Muscle of leg (tissue), 16 donors: ENCODE measurements at places on chromosomes 7 and 10. TPM values are rescaled to one million over a fixed set of nuclear protein-coding genes. Genes with fewer than 3 reads are reported as not detected.

- H3K4me1 ChIP-seq, result peaks cover 11% of the 10 kb centered on the region
- H3K36me3 ChIP-seq, result no peaks in the 10 kb centered on the region
- DNase-seq, result peak; percentile 85
- no peaks in the 10 kb centered on the region for H3K27me3 ChIP-seq
Measured at GRCh38 chr7:102890292-102890970, 22.4 kb upstream of the LRRC17 start.

GRCh38 chr7:20076835-20077234 is 140.3 kb downstream of the MACC1 start:
- H3K4me3 ChIP-seq, result no peak overlapping the region
- no peaks in the 10 kb centered on the region for H3K4me1 ChIP-seq
- no peak for DNase-seq

C10orf105 gene
- total RNA-seq, result 0.09 TPM

STAG3 gene
- total RNA-seq, result 1.6 TPM

DNA sequence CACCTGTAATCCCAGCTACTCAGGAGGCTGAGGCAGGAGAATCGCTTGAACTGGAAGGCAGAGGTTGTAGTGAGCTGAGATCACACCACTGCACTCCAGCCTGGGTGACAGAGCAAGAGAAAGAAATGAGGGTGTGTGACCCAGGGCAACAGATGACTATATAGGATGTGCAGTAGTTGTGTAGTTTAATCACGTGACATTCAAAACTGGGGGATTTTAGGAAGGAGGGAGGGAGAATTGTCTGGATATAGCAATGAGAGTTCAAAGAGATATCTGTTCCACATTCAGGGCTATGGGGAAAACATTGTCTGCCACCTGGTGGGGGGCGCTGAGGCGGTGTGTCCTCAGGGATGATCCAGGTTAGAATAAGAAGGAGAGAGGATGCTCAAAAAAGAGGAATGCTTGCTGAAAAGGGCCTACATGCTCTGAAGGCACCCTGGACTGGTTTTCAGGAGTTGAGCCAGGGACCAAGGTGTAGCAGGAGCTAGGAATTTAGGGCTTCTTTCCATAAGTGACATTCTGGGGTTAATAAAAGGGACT is 7.8 kb upstream of the ZYX start:
- H3K36me3 ChIP-seq, result no peaks in the 10 kb centered on the region
- H3K27me3 ChIP-seq, result no peaks in the 10 kb centered on the region
- no peak overlapping the region for H3K4me3 ChIP-seq
- no peak overlapping the region for H3K27ac ChIP-seq

PON1 gene
- 0.31 TPM for total RNA-seq

GRCh38 chr10:72133517-72133916 is 45.2 kb upstream of the SPOCK2 start:
- DNase-seq, result peak; percentile 50
- no peaks in the 10 kb centered on the region for H3K4me1 ChIP-seq
- no peak overlapping the region for H3K4me3 ChIP-seq
- no peak overlapping the region for H3K27ac ChIP-seq

- no peak overlapping the region for H3K4me3 ChIP-seq
- DNase-seq, result no peak
- no peaks in the 10 kb centered on the region for H3K36me3 ChIP-seq
- H3K27ac ChIP-seq, result no peak overlapping the region
- no peaks in the 10 kb centered on the region for H3K4me1 ChIP-seq
Measured at GRCh38 chr10:8130973-8131911, 76.8 kb downstream of the GATA3 start.

TAS2R41 gene
- total RNA-seq, result not detected

SPDYE1 gene
- not detected for total RNA-seq
